HEK293T (cell line): ENCODE measurements at places on chromosomes 6 and 20.

DNA sequence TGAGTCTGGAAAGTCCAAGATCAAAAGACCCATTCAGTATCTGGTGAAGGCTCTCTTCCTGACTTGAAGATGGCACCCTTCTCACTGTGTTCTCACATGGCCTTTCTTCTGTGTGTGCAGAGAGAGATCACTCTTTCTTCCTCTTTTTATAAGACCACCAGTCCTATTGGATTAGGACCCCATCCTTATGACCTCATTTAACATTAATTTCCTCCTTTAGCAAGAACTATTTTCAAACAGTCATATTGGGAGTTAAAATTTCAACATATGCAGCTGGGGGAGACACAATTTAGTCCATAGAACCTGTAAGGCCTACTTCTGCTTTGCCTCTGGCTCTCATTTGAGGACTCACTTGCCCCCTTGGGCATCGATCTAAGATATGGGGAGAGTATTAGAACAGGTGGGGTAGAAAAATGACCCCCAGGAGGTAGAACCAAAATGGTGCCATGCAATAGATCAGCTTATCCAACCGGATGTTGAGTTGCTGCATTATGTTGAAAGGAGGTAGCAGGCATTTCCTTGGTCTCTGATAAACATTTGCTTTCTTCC is 78.4 kb upstream of the ATXN1 start:
- no peak for DNase-seq

GRCh38 chr6:123902738-123903313 is 99.2 kb downstream of the NKAIN2 start:
- no peak for DNase-seq

- no peak for DNase-seq
These were observed 26.1 kb downstream of the FARS2 start for GRCh38 chr6:5287205-5287965.

DNA sequence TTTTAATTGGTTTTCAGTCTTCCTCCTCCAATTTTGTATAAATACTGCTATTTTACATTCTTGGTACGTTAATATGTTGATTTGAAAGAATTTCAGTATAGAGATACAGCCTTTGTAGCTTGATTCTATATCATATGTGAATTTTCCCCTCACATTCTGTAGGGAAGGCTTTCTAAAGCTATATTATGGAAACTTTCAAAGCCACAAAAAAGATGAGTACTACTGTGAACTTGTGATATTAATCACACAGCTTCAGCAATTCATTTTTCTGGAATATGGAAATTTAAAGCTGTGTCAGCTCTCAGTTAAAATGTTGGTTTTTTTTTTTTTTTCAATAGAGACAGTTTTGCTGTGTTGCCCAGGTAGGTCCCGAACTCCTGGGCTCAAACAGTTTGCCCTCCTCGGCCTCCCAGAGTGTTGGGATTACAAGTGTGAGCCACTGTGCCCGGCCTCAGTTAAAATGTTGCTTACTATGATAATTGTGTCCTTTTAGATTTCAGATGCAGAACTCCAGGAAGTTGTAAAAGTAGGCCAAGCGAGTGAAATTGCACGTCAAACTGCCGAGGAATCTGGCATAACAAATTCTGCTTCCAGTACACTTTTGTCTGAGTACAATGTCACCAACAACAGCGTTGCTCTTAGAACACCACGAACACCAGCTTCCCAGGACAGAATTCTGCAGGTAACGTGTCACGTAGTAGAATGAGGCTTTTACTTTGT is 20.6 kb downstream of the CDC5L start:
- DNase-seq, result no peak

DNA sequence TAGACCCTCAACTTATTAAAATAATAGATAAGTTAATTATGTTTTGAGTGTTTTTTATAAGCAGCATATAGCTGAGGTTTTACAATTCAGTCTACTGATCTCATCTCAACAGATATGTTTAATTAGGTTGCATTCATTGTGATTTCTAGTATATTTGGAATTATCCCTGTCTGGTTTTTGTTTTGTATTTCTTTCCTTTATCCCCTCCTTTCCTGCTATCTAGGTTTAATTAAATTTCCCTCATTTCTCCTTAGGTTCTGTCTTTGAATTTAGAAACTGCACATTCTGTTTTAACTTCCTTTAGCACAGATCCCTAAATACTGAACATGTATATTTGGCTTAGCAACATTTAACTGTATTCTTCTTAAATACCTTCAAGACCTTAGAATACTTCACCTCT is 4.9 kb upstream of the SUMO4 start:
- DNase-seq, result no peak
